CD4-positive, alpha-beta T cell treated with Interleukin-10 for 1 hour (primary cell): ENCODE measurements at places on chromosomes 13 and 19.

DNA sequence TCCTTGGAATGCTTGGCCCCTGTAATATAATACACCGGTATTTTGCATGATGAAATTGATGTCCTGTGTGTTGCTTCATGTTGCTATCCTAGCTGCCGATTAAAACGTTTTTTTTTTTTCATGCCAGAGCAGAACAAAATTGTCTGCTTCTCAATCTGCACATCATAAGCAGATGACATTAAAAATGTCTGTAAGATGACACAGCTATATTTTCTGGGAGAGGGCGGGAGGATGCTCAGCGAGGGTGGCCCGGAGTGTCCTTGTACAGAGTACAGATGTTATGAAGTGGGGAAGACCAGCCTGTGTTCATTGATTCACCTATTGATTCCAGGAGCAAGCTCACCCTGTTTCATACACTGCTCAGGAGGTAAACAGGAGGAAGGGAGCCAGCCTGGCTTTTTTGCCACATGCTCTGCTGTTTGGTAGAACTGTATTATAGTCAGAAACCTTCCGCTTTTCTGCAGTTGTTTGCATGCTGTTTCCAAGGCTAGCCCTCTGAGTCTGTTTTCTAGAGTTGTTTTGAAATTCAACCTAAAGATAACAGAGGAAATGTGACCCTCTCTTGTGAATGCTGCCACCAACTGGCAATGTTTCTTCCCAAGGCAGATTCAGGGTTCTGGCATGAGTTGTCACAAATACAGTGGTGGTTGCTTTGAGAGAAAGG lies 4.7 kb upstream of the IRS2 start:
- peak; percentile 60 for DNase-seq

DNA sequence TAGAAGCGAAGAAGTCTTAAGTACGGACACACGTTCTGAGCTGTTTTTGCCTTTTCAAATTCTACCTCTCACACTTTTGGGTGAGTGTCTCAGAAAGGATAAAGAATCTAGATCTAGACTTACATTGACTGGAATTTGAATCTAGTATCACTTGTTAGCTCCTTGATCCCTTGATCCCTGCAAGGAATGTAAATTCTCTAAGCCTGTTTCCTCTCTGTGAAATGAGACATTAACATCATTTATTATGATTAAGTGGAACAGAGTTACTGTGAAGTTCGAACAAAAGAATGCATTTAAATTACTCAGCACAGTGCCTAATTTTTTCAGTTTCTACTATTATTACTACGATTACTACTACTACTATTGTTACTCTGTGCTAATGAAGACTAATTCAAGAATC lies 86.6 kb upstream of the POSTN start:
- no peak for DNase-seq

DNA sequence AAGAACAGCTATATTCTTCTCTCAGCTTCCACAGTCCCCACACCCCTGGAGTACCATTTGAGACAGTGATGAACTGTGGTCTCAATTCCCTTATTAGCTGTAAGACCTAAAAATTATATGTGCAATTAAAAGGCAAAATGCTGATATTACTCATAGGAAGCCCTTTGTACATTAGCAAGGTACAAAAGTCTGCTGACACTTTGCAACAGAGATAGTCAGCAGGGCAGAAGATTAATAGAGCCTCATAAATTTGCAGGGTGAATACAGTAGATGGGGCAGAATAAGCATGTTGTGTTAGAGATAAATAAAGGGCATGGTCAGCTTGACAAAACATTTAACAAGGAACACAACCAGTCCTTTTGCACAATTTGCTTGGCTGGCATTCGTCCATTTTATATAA lies 210.0 kb upstream of the OBI1 start:
- no peak for DNase-seq

DNA sequence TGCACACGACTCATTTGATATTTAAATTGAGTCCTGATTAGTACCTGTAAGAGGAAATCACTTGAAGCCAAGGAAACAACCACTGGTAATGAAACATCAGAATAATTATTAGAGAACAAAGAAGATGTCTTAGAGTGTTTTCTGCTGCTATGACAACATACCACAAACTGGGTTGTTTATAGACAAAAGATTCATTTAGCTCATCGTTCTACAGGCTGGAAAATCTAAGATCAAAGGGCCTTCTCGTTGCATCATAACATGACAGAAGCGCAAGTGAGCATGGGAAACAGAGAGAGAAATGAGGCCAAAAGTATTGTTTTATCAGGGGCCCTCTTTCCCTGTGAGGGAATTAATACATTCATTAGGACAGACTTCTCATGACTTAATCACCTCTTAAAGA lies 1024.0 kb upstream of the PCDH9 start:
- no peak for DNase-seq

- peak; percentile 59 for DNase-seq
Measured at GRCh38 chr19:17522988-17523872, 11.8 kb downstream of the PGLS start.

- DNase-seq = no peak
Measured at GRCh38 chr19:44948763-44949374, 3.0 kb downstream of the APOC2 start.
